Upper lobe of left lung (tissue), 6 donors: ENCODE measurements at places on chromosomes 16 and 17. TPM values are rescaled to one million over a fixed set of nuclear protein-coding genes. Genes with fewer than 3 reads are reported as not detected.
A peak's percentile ranks its signal among the peaks of the same experiment; 100 is the strongest.

The SPATA32 gene
- 0.20 TPM for total RNA-seq

The CDRT15 gene
- total RNA-seq: not detected

The PIGL gene
- total RNA-seq: 59.9 TPM

The VASN gene
- 32.2 TPM for total RNA-seq

DNA sequence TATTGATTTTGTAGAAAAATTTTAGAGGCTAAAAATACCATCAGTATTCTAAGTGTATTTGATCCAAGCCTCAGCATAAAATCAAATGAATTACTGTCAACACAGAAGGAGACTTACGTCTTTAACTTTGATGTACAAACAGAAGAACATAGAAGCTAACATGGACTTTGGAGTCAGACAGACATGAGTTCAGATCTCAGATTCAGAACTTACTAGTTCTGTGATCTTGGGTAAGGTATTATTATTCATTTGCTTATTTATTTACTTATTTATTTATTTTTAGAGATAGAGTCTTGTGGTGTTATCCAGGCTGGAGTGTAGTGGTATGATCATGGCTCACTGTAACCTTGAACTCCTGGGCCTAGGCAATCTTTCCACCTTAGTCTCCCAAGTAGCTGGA lies 4.0 kb upstream of the SLFN12L start:
- H3K27me3 ChIP-seq: no peaks in the 10 kb centered on the region
- peak overlapping the region; percentile 87 for H3K27ac ChIP-seq
- DNase-seq: no peak
- H3K36me3 ChIP-seq: no peaks in the 10 kb centered on the region
- no peak overlapping the region for H3K4me3 ChIP-seq

- peak; percentile 87 for DNase-seq
- H3K27ac ChIP-seq: peak overlapping the region; percentile 53
- H3K27me3 ChIP-seq: peaks cover 11% of the 10 kb centered on the region
- H3K4me1 ChIP-seq: peaks cover 54% of the 10 kb centered on the region
These were observed 855 bp downstream of the HSF4 start for GRCh38 chr16:67165121-67166078.

GRCh38 chr17:42062681-42063080 lies 12.3 kb upstream of the C17orf113 start:
- H3K4me3 ChIP-seq: no peak overlapping the region
- no peak overlapping the region for H3K27ac ChIP-seq
- H3K36me3 ChIP-seq: no peaks in the 10 kb centered on the region
- H3K4me1 ChIP-seq: peaks cover 9% of the 10 kb centered on the region
- no peaks in the 10 kb centered on the region for H3K27me3 ChIP-seq
- DNase-seq: no peak

DNA sequence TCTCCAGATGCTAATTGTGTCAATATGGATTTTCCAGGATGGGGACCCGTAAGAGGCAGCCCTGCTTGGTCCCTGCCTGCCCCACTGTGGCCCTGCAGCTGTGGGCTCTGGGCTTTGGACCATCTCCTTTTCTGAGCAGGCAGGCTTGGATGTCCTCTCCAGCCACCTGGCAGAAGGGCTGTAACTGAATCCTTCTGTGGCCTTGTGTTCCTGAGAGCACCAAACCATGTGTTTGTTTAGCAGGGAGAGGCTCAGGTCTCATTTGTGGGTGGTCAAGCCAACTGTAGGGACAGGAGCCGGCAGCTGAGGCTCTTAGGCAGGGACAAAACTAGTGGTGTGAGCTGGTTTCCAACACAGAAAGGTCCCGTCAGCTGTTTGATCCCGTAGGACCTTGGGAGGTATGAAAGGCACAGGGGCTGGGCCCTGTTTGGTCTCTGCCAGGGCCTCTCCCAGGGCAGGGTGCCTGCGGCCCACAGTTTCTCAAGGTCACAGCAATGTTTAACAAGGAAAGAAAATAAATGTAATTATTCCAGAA lies 18.5 kb downstream of the SEC14L5 start:
- no peaks in the 10 kb centered on the region for H3K4me1 ChIP-seq
- DNase-seq: no peak
- H3K36me3 ChIP-seq: no peaks in the 10 kb centered on the region
- H3K4me3 ChIP-seq: no peak overlapping the region

DNA sequence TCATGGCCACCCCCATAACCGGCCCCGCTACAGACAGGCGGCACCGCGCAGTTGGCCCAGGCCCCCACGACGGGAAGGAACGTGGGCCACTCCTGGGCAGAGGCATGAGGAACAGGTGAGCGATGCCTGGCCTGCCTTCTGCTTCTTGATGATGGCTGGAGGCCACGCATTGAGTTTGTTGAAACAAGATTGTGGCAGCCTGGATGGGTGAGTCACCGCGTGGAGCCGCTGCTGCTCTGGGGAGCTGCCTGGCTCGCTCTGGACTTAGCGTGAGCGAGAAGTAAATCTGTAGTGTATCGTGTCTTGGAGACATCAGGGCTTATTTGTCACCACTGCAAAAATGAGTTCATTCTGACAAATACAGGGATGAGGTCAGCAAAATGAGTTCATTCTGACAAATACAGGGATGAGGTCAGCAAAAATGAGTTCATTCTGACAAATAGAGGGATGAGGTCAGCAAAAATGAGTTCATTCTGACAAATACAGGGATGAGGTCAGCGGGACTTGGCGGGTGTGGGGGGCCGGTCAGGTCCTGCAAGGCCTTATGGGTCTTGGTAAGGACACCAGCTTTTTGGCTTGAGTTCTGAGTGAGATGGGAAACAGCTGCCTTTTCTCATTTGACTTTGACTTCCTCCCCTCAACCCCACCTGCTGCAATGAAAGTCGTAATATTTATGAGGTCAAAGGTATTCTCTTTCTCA lies 93.0 kb downstream of the SEC14L1 start:
- H3K4me1 ChIP-seq: peaks cover 17% of the 10 kb centered on the region

DNA sequence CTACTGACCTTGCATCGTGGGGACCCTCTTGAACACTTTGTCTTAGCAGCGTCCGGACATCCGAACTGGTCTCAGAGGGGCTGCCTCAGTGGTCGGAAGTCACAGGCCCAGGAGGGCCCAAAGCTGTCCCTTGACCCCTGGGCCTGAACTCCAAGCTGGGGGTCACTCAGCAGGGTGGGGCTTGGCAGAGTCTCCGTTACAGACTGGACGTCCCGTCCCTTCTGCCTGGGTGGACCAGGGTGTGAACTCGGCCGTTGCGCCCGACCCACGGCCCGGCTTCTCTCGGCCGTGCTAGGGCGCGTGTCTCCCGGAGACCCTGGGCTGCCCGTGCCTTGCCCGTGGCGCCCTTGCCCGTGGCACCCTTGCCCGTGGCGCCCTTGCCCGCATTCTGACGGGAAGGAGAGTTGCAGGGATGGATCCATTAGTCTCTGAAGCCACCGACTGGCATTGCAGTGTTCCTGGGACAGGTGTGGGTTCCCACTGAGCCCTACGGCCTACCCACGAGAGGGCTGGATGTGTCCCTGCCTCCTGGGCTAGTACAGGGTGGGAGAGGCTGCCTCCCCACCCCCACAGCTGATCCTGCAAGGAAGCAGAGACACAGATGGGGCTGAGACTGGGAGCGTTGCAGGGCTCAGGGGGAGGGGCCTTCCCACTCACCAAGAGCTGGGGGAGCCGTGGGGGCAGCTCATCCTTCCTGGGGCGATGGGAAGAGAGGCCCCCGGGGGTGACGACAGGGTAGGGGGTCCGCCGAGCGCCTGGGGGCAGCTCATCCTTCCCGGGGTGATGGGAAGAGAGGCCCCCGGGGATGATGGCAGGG lies 4.9 kb downstream of the CACNA1H start:
- H3K4me1 ChIP-seq: peaks cover 45% of the 10 kb centered on the region
- no peak for DNase-seq
- no peaks in the 10 kb centered on the region for H3K27me3 ChIP-seq
- peak overlapping the region; percentile 68 for H3K27ac ChIP-seq

- no peaks in the 10 kb centered on the region for H3K36me3 ChIP-seq
- DNase-seq: no peak
- no peak overlapping the region for H3K4me3 ChIP-seq
- no peak overlapping the region for H3K27ac ChIP-seq
- peaks cover 17% of the 10 kb centered on the region for H3K4me1 ChIP-seq
These were observed 49.6 kb upstream of the HELZ start for GRCh38 chr17:67294451-67295199.

GRCh38 chr17:64547319-64547718 lies 40.5 kb downstream of the CEP95 start:
- no peak for DNase-seq
- H3K4me3 ChIP-seq: no peak overlapping the region
- H3K27ac ChIP-seq: no peak overlapping the region

GRCh38 chr17:14552306-14552705 lies 251.4 kb downstream of the HS3ST3B1 start:
- H3K36me3 ChIP-seq: no peaks in the 10 kb centered on the region
- no peak overlapping the region for H3K27ac ChIP-seq
- H3K27me3 ChIP-seq: no peaks in the 10 kb centered on the region
- no peak overlapping the region for H3K4me3 ChIP-seq
- DNase-seq: no peak

GRCh38 chr17:81888105-81888987 lies 3.0 kb downstream of the ALYREF start:
- H3K4me3 ChIP-seq: no peak overlapping the region
- no peak for DNase-seq
- peaks cover 63% of the 10 kb centered on the region for H3K36me3 ChIP-seq
- no peak overlapping the region for H3K27ac ChIP-seq
- H3K27me3 ChIP-seq: no peaks in the 10 kb centered on the region

DNA sequence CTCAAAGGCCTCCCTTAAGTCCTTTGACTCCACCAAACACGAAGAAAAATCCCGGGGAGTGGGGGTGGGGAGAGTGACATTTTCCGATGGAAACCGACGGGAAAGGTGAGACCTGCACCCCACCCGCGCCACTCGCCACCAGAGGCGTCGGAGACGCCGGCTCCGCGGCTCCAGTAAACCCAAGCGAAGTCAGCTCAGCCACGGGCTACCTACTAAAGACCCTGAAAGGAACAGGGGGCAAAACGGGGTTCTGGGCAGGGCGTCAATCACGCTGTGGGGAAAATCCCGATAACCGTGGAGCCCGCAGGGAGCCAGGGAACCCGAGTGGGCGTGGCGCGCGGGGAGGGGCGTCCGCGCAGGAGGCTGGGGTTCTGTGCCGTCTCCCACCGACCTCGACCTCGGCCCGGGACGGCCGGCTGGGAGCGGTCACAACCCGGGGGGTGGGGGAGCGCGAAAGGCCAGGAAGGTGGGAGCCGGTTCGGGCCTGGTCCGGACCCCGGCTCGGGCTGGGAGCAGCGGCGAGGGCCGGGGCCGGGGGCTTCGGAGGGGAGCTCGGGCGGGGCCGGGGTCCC lies 565 bp downstream of the WDR45B start:
- peaks cover 13% of the 10 kb centered on the region for H3K36me3 ChIP-seq
- H3K4me3 ChIP-seq: peak overlapping the region; percentile 99
- peak overlapping the region; percentile 100 for H3K27ac ChIP-seq

GRCh38 chr17:66863820-66864219 lies 28.9 kb downstream of the CACNG5 start:
- H3K36me3 ChIP-seq: no peaks in the 10 kb centered on the region
- H3K27me3 ChIP-seq: no peaks in the 10 kb centered on the region
- H3K27ac ChIP-seq: no peak overlapping the region
- no peak overlapping the region for H3K4me3 ChIP-seq
- DNase-seq: no peak
- no peaks in the 10 kb centered on the region for H3K4me1 ChIP-seq

DNA sequence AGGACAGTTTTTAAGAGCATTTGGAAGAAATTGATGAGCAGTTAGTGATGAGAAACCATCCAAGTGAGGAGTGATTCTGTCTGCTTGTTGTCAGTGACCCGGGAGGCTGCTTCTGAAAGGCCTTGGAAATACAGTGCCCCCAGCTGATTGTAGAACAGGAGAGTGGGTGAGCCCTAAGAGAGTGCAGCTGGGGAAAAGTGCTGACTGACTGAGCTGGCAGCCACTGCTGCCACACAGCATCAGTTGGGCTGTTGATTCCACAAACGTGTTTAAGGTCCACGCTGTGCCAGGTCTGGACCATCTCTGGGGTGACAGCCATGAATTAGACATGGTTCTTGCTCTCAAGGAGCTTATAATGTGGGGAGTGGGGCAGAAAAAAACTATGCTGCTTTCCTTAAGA lies 18.9 kb downstream of the NUP93 start:
- H3K27me3 ChIP-seq: no peaks in the 10 kb centered on the region
- no peak for DNase-seq
- no peak overlapping the region for H3K4me3 ChIP-seq
- H3K27ac ChIP-seq: peak overlapping the region; percentile 32
- H3K36me3 ChIP-seq: no peaks in the 10 kb centered on the region

DNA sequence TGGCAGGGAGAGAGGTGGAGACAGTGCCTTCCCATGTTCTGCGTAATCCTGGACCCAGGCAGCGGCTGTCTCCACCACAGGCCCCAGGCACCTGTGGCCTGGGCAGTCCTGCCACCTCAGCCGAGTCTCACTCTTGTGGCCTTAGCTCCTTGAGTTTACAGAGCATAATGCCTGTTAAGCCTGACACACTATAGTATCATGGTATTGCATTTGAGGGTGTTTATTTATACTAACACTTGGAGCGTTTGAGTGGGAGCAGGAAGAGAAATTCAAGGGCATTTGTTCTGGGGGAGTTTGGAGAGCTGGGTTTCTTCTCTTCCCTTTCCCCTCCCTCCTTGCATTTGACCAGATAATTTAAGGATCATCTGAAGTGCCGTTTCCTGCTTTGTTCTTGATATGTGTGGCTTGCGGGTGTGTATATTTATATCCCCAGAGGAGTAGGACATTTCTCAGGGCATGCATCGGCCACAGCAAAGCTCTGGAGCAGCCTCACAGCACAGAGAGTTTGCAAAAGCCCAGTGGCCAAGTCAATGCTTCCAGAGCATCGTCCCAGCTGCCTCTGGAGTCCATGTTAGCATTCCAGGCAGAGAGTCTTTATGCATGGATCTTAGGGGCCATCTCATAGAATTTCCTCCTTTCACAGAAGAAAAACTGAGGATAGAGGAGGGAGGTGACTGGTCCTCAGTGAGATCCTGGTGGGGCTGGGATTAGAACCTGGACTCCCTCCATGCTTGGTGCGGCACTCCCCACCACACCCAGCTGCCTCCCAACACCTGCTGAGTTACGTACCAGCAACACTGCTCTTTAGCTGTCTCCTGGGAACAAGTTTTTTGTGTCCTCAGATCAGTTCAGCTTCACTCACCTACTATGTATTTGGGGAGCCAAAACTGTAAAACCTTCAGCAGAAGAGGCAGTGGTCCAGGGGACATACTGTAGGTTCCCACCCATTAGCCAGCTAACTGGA lies 222.8 kb downstream of the CCDC182 start:
- no peak overlapping the region for H3K4me3 ChIP-seq
- no peaks in the 10 kb centered on the region for H3K4me1 ChIP-seq
- no peaks in the 10 kb centered on the region for H3K36me3 ChIP-seq
- no peak overlapping the region for H3K27ac ChIP-seq
- H3K27me3 ChIP-seq: no peaks in the 10 kb centered on the region
